ENCODE measurements at places on chromosomes 1 and 21.
A peak's percentile ranks its signal among the peaks of the same experiment; 100 is the strongest.

DNA sequence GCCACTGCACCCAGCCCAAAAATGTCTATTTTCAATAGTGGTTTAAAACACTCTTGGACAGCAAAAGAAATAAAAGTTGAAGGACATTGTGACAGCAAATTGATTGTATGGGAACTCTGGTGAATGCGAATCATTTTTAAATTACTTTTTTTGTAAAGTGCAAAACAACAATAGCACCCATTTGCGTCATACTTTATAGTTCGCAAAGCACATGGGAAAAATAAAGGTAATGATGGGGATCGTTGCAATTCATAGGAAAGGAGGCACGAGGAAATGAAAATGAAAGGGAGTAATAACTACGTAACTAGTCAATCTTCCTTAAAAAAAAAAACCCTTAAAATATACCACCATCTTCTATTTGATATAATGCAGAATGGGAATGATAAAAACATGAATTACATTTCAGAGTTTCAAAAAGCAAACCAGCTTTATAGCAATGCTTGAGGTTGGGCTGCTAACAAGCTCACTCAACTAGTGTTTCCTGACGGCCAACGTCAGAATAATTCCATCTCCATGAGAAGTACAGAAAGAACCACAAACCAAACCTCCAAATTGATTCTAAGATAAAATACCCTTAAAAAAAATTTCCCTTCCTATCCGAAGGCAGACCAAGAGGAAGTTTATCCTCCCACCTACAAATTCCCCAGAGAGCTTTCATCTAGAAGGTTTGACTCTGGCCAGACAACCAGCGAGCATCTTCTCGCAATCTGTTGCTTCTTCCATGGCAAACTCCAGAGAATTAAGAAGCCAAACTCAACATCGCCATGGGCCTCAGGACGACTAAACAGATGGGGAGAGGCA is at the start of gene EDARADD:
TSS of gene EDARADD (plus strand) at position 606 of the 801 bp plus-strand sequence. CDS start at position 765, 159 bp downstream.
- no peak for DNase-seq

GRCh38 chr1:143735764-143736461 is 235.9 kb downstream of the FAM72C start:
- no peak for DNase-seq

DNA sequence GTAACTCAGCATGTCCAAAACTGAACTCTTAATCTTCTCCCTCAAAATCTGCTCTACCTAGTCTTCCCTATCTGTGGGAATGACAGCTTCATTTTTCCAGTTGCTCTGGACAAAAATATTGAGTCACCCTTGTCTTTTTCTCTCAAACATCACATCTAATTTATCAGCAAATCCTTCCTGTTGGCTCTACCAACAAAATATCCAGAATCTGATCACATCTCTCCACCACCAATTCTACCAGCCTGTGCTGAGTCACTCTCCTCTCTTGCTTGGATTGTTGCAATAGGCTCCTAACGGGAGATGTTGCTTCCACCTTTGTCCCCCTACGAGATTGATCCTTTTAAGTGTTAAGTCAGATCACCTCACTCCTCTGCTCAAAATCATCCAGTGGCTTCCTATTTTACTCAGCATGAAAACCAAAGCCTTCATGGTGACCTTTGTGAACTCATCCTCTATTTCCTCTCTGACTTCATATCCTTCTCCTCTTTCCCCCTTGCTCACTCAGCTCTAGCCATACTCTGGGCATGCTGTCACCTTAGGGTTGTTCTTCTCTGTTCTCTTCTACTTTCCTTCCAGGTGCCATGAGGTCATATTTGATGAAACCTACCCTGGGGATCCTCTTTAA is 21.5 kb upstream of the SMYD2 start:
- no peak for DNase-seq

- DNase-seq: peak; percentile 51
Observed at GRCh38 chr1:111032295-111032897, 68.7 kb upstream of the LRIF1 start.

DNA sequence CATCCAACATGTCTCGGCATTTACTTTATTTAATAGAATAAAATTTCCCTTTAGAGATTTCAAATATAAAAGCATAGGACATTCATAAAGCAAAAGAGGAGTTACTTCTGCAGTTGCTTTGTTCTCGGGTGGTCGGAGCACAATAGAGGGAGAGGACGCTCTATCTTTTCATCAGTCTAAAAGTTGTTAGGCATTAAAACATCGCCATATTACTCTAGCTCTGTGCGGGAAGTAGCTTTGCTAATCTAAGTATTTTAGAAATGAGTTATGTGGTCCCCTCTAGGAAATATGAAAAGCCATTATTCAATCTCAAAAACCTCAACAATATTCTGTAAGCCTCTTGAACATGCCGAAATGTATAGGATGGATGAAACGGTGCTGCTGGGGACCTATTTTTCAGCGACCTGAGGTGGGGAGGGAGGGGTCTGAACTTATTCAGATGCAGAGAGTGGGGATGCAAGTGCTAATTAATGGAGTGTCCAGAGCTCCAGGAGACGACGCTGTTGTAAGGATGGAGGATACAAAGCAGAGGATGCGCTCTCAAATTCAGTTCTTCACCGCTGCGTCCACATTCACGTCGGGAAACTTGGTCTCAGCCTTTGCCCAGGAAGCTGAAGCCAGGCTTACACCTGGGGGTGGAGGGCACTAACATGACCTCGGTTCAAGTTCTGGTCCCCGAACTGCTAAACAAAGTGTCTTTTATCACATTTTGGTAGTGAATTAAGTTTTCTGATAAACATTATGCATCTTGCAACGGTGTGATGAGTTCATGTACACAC is 6.3 kb downstream of the CDKN2C start:
- DNase-seq: no peak

DNA sequence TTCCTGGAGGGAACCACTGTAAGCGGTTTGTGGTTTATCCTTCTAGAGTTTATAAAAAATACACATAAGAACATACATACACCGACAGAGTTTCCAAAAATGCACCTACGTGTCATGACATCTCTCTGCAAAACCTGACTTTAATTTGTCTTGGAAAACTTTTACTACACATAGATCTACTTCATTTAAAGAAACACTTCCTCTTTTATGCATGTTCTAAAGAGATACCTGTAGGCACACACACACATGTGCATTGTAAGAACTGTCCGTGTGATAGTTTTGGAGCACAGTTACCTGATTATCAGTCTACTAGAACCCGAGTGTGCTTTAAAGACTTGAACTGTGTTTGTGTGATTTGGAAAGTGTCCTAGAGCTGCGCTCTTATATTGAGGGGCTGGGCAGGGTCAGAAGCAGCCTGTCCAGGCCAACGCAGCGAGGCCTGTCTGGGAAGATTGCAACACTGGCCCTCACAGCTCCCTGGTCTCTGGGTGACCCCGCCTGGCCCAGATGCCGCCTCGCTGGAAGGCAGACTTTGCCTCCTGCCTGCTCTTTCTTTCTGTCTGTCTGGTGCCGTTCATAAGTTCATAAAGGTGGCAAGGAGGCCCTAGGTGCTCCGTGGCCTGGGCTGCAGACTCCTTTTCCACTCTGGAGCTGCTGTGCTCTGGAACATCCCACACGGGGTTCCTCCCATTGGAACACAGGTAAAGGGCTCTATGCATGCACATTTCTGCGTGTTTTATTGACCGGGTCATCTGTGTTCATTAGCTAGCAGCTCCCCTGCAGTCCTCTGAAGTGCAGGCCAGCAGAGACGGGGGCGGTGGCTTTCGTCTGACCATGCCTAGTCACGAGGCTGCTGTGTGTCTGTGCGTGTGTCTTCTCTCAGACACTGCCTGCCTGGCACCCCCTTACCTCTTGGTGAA is 46.3 kb downstream of the AGPAT3 start:
- no peak for DNase-seq

DNA sequence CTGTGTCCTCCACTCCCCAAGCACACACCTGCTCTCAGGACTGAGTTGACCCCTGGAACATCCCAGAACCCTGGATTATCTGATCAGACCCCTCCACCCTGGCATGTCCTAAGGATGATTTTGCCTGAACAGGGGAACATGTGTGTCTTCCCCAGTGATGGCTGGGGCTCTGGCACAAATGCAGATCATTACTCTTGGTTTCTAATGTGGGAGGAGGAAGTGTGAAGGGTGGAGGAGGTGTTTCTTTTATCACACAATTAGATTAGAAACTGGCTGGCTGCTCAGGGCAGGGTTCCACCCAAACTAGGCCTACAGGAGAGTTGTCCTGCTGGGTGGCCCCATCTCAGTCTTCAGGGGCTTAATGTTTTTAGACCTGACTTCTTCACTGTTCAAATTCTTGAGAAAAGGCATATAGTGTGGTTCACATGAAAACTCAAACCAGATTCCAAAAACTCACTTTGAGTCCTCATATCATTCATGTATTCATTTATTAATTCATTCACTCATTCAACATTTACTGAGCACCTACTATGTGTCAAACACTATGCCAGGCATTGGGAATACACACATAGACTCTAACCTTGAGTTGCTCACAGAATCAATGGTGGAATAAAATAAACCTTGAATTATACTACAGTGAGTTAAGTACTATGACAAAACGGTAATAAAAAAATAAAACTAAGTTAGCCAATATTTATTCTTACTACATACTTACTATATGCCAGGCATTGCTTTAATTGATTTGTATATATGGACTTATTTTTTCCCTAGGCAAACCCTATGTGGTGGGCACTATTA is 221.8 kb upstream of the JUN start:
- DNase-seq: no peak

- DNase-seq: no peak
Observed at GRCh38 chr1:221583465-221583864, 158.4 kb downstream of the DUSP10 start.

- DNase-seq: no peak
Observed at GRCh38 chr1:16925635-16926490, 4.1 kb downstream of the CROCC start.

- peak; percentile 51 for DNase-seq
Observed at GRCh38 chr1:84298684-84299535, 2.6 kb upstream of the SAMD13 start.

GRCh38 chr1:226466296-226466695 is 58.4 kb upstream of the PARP1 start:
- DNase-seq: no peak

GRCh38 chr1:29259802-29260441 is 23.6 kb downstream of the PTPRU start:
- DNase-seq: no peak

DNA sequence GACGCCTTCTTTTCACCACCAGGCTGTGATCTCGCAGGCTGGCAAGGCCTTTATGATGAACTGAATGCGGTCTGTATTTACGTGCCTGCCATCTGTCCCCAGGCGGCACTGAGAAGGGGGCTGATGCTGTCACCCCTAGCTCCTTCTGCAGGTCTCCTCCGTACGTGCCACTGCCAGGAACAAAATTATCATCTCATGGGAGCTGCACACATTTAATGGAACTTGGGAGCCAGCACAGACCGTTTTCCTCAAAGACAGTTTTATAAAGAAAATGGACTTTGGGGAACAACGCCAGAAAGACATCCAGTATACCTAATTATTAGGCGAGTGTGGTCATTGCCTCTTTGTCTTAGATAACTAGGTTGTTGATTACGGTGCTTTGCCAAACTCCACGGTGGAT is 434.5 kb downstream of the KIF26B start:
- DNase-seq: no peak

GRCh38 chr1:43250351-43250761 is 19.4 kb upstream of the TMEM125 start:
- DNase-seq: no peak

- peak; percentile 58 for DNase-seq
Observed at GRCh38 chr1:7940745-7941436, at the start of gene TNFRSF9. Gene TNFRSF9 (minus strand): TSS chr1:7940839. CDS start chr1:7939994, 845 bp downstream.

GRCh38 chr1:102800406-102800805 is 307.9 kb downstream of the COL11A1 start:
- DNase-seq: no peak

DNA sequence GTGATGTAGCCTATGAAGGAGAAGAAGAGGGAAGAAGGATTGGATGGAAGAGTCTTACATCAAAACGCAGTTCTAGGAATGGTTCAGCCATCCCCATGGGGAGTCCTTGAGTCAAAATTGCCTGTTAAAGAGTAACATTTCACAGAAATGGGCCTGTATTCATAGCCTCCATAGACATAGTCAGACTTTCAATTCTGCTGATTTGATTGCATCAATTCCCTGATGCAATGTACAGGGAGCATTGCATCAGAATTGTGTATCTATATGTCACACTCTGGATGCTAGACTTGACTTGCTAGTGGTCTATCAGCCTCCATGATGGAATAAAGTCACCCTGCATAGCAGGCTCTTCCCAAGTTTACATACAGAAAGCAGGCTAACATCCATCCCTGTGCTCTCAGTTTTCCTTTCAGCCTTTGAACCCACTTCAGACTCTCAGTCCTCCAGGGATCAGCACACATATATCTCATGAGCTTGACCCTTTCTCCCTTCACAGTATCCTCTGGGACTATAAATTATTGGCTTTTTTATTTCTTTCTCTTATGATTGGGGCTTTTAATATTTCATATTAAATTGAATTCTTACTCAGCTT is 1111.7 kb upstream of the B3GALT2 start:
- no peak for DNase-seq

DNA sequence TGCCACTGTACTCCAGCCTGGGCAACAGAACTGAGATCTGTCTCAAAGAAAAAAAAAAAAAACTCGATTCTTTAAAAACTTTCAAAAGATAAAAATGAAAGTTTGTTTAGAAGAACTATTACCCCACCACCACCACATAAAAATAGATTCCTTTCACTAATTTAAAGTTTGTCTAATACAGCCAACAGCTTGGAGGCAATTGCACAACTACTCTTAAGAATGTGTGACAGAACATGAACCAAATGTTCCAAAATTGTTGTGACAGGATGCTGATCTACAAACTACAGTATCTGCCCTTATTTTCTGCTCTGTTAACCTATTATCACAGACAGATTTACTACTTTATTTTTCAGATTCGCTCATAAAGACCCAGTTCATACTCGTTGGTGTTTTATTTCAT is 5.5 kb upstream of the TGFBR3 start:
- DNase-seq: no peak

- DNase-seq: no peak
Observed at GRCh38 chr1:72060466-72061245, 221.7 kb downstream of the NEGR1 start.

DNA sequence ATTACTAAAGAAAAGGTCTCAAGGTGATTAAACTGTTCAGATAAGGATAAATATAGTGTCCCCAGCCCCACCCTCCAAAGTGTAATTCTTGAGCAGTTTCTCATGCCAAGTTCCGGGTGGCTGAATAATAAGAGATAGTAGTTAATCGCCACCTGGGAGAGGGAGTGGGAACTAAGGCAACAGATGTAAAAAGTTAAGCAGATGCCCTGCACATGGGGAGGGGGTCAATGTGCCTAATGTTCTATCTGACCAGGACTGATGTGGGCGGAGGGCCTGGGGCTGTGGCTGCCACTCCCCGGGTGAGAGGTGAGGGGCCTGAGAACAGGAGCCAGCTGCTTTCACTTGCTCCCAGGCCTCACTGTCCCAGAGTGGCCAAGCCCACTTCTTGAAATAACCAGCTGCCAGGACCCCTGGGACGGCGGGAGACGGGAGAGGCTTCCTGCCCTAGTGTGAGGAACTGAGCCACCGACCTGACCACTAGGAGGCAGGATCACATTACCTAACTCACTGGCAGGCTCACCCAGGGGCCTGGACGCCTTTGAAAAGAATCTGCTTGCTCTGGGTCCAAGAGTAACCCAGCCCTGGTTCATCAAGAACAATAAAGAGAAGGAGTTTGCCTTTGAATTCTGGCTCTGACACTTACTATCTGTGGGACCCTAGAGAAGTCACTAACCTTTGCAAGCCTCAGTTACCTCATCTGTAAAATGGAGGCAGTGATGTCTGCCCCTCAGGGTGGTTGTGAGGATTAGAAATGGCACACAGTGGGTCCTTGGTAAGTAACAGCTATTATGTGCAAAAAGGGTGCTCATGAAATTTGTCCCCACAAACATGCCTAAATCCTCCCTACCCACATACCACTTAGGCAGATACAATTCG is 179.2 kb downstream of the ATG4C start:
- DNase-seq: no peak

Measured in CD8-positive, alpha-beta memory T cell (primary cell).